ENCODE measurements at places on chromosomes 5 and 9.

DNA sequence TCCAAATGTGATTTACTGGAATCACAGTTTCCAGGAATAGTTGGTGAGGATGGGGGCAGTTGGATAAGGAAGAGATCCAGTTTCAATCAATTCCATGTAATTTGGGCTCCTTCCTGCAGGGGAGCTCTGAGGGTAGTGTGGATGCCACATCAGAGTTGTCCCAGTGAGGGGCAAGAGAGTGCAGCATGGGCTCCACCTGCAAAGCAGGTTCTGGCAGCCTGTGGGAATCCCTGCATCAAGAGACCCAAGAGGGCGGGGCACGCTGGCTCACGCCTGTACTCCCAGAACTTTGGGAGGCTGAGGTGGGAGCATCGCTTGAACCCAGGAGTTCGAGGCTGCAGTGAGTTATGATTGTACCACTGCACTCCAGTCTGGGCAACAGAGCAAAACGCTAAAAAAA lies 188.5 kb downstream of the CACNA1B start:
- no peak for DNase-seq

DNA sequence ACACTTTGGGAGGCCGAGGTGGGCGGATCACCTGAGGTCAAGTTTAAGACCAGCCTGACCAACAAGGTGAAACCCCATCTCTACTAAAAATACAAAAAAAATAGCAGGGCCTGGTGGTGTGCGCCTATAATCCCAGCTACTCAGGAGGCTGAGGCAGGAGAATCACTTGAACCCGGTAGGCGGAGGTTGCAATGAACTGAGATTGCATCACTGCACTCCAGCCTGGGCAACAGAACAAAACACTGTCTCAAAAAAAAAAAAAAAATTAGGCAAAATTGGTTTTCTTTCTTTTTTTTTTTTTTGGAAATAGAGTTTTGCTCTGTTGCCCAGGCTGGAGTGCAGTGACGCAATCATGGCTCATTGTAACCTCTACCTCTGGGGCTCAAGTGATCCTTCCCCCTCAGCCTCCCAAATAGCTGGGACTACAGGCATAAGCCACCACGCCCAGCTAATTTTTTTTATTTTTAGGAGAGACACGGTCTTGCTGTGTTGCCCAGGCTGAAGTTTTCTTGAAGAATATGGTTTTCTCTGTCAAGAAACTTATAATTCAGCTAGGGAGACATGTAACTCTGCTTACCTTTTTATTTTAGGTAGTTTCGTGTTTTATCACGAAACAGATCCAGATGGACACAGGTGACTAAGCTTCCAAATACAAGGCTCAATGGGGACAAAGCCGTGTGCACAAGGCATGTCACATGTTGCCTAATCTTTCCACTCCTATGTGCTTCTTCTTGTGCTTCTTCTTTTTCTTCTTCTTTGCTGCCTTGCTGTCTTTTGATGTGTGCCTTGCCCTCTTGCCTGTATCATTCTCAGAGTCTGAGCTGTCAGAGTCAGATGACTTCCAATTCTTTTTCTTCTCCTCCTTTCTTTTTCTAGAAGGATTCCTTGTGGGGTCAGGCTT lies 14.3 kb downstream of the TTC1 start:
- no peak for DNase-seq

DNA sequence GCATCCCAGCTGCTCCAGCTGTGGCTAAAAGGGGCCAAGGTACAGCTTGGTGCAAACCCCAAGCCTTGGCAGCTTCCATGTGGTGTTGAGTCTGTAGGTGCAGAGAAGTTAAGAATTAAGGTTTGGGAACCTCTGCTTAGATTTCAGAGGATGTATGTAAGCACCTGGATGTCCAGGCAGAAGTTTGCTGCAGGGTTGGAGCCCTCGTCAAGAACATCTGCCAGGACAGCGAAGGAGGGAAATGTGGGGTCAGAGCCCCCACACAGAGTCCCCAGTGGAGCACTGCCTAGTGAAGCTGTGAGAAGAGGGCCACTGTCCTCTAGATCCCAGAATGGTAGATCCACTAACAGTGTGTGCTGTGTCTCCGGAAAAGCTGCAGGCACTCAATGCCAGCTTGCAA lies 236.2 kb upstream of the ADRA1B start:
- no peak for DNase-seq

GRCh38 chr5:159639590-159639989 lies 276.7 kb upstream of the ADRA1B start:
- DNase-seq: no peak

GRCh38 chr9:24986331-24986730 lies 440.6 kb upstream of the IZUMO3 start:
- DNase-seq: no peak

DNA sequence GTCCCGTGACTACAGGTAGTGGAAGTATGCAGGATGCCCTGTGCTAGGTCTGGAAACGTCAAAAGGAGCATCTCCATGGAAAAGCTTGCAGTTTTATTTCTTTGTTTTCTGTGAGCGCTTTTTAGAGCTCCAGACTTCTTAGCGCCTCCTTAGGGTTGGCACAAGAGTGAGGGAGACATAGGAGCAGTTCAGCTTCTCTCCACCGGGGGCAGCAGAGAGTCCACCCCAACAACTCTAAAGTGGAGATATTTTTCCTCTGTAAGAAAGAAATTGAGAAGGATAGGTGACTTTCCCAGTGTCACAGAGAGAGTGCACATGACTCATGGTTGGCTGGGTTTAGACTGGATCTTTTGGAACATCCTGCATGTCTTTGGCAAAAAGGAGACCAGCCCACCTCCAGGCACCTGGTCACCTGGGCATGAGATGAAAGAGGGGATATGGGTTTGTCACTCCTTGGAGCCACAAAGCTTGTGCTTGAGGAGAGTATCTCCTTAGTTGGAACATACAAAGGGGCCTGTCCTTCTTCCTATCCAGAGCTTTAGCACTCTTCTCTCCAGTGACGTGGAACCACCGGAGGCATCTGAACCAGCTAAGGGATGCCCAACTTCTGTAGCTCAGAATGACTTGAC lies 637.7 kb downstream of the SEMA5A start:
- no peak for DNase-seq

- no peak for DNase-seq
Measured at GRCh38 chr5:159814805-159815585, 101.3 kb upstream of the ADRA1B start.

- DNase-seq: peak; percentile 41
Measured at GRCh38 chr5:147234825-147235635, at the start of gene STK32A. STK32A (plus strand) TSS chr5:147235026; CDS start chr5:147239635, 4,609 bp downstream.

GRCh38 chr5:7671381-7671993 lies 179.4 kb downstream of the CFAP90 start:
- DNase-seq: no peak

All from right renal cortex interstitium (tissue), 3 donors.